ENCODE measurements at places on chromosomes 6 and 20. TPM values are rescaled to one million over a fixed set of nuclear protein-coding genes. Genes with fewer than 3 reads are reported as not detected.

Gene SLC17A1
- total RNA-seq = not detected

Gene FBXO9
- 73.2 TPM for total RNA-seq

Gene BCAS4
- total RNA-seq = 9.3 TPM

Gene OSTM1
- total RNA-seq = 22.5 TPM

Gene GLP1R
- not detected for total RNA-seq

Gene RBM24
- total RNA-seq = not detected

Gene FAM217A
- not detected for total RNA-seq

DNA sequence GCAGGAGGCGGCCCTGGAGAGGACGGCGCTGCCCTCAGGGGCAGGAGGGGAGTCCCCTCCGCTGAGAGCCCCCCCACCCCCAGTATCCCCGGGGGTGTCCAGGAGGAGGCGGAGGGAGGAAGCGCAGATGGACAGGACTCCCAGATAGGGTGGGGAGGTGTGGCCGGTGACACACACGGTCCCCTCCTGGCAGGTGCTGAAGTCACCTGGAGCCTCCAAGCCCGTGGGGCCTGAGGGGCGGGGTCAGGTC lies 1.4 kb downstream of the STMN3 start:
- no peak overlapping the region for H3K27ac ChIP-seq
- H3K4me3 ChIP-seq = peak overlapping the region; percentile 82
- H3K36me3 ChIP-seq = no peaks in the 10 kb centered on the region

DNA sequence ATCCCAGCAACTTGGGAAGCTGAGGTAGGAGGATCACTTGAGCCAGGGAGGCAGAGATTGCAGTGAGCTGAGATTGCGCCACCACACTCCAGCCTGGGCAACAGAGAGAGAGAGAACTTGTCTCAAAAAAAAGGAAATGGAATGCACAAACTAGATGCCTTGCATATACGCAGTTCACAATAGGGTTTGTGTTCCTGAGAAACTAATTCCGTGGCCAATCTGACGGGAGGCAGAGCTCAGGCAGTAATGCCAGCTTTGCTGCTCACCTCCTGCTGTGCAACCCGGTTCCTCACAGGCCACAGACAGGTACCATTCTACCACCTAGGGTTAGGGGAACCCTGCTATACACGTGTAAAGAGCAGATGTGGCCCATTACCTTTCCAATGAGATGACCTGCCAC lies 1.4 kb downstream of the CDK5RAP1 start:
- H3K36me3 ChIP-seq = peaks cover 9% of the 10 kb centered on the region
- H3K27me3 ChIP-seq = no peaks in the 10 kb centered on the region
- no peak overlapping the region for H3K27ac ChIP-seq
- H3K4me3 ChIP-seq = peak overlapping the region; percentile 98
- no peak for DNase-seq

DNA sequence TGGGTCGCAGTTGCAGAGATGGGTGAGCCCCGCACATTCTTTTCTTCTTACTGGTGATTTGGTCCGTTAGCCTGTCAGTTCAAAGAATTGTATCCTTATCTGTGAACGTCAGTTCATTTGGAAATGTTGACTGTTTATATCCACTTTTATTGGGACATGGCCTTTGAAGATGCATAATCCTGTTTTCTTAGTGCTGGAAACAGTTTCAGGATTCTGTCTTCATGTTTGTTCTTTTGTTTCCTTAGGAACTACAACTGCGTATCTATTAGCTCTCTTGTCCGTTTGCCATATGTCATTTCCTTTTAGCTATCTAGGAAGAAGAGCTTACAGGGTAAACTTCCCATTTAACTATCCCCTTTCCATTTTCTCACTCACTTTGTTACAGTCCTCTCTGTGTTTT lies 35.0 kb upstream of the TULP1 start:
- no peak overlapping the region for H3K4me3 ChIP-seq
- H3K4me1 ChIP-seq = no peaks in the 10 kb centered on the region
- peaks cover 3% of the 10 kb centered on the region for H3K36me3 ChIP-seq
- DNase-seq = no peak
- H3K27me3 ChIP-seq = peaks cover 9% of the 10 kb centered on the region
- no peak overlapping the region for H3K27ac ChIP-seq

- H3K4me3 ChIP-seq = no peak overlapping the region
- peaks cover 21% of the 10 kb centered on the region for H3K27me3 ChIP-seq
- no peaks in the 10 kb centered on the region for H3K4me1 ChIP-seq
- DNase-seq = no peak
- no peak overlapping the region for H3K27ac ChIP-seq
Observed at GRCh38 chr6:100099189-100100074, 105.4 kb upstream of the MCHR2 start.

DNA sequence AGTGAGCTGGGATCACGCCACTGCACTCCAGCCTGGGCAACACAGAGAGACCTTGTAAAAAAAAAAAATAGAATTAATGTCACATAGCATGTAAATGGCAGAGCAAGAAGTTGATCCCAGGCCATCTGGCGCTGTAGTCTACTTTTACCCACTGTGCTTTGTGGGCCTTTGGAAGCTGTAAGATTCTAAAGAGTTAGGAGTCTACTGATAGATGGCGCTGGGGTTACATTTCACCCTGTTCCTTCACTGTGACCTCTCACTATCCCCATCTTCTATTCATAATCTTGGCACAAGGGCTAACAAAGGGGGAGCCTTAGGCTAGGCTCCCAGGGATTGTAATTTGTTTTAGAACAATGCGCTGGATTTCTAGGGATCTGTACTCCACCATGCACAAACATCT lies 24.4 kb downstream of the SIRPD start:
- no peak for DNase-seq
- H3K27me3 ChIP-seq = peaks cover 6% of the 10 kb centered on the region
- H3K36me3 ChIP-seq = no peaks in the 10 kb centered on the region
- H3K27ac ChIP-seq = no peak overlapping the region
- H3K4me1 ChIP-seq = peaks cover 7% of the 10 kb centered on the region

DNA sequence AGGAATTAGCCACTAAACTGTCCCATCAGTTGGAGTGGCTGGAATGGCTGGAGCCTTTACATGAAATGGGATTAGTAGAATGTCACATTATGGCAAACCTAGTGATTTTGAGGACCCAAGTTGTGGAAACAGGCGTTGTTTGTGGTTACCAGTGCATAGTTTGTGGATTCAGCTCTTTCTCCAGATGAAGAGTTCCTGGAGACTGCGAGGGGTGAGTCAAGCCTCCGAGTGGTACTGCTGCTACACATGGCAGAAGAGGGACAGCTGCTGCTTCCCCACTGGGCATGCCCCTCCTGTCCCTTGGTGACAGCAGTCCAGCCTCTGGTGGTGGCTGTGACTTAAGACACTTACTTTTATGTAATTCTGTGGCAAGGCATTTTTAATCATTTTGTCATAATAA lies 94.2 kb upstream of the SCP2D1 start:
- H3K27me3 ChIP-seq = no peaks in the 10 kb centered on the region
- H3K36me3 ChIP-seq = no peaks in the 10 kb centered on the region
- no peak overlapping the region for H3K27ac ChIP-seq
- peaks cover 5% of the 10 kb centered on the region for H3K4me1 ChIP-seq

- no peaks in the 10 kb centered on the region for H3K36me3 ChIP-seq
- no peak for DNase-seq
- H3K4me3 ChIP-seq = no peak overlapping the region
- H3K27ac ChIP-seq = no peak overlapping the region
- no peaks in the 10 kb centered on the region for H3K4me1 ChIP-seq
- peaks cover 17% of the 10 kb centered on the region for H3K27me3 ChIP-seq
Observed at GRCh38 chr6:38968702-38969149, 79.9 kb upstream of the GLP1R start.

DNA sequence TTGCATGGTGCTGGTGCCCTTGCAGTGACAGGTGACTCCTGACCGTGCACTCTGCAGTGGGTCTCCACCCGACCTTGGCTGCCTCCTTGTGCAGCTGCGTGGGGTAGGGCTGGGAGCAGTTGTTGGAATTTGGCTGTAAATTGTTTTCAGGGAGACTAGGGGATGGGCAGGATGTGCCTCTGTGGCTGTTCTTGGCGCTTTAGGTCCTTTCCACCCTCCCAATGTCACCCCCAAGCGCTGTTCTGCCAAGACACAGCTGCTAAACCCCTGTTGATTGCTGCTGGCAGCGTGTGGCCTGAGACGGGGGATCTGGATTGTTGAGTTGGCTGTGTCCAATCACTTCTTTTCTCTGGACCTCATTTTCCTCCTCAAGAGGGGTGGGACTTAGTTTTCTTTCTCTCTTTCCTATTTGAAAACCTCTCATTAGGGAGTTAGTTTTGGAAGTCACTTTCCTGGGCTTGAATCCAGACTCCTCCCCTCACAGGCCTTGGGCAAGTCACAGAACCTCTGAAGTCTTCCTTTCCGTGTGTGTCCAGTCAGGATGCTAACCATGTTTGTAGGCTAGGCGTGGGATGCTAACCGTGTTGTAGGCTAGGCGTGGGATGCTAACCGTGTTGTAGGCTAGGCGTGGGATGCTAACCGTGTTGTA lies 8.5 kb downstream of the IGF2R start:
- DNase-seq = no peak
- no peaks in the 10 kb centered on the region for H3K27me3 ChIP-seq
- H3K4me1 ChIP-seq = peaks cover 89% of the 10 kb centered on the region
- peak overlapping the region; percentile 97 for H3K27ac ChIP-seq
- peaks cover 29% of the 10 kb centered on the region for H3K36me3 ChIP-seq

DNA sequence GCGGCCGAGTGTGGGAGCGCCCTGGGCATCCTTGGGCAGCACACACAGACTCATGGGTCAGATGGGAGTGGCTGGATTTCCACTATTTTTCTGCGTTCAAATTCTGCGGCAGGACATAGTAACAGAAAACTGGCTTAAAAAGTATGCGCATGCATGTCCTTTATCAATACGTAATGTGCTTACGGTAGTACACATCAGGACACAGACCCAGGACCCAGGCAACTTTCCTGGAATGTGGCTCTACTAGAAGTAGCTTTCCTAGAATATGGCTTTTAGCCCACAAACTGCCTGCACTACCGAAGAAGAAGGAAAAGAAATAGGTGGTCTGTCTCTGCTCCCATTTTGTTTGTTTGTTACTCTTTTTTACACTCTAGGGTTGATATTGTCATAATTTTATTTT lies 43.4 kb upstream of the SHLD1 start:
- no peak overlapping the region for H3K4me3 ChIP-seq
- H3K27me3 ChIP-seq = peaks cover 4% of the 10 kb centered on the region
- no peak overlapping the region for H3K27ac ChIP-seq
- H3K36me3 ChIP-seq = no peaks in the 10 kb centered on the region

DNA sequence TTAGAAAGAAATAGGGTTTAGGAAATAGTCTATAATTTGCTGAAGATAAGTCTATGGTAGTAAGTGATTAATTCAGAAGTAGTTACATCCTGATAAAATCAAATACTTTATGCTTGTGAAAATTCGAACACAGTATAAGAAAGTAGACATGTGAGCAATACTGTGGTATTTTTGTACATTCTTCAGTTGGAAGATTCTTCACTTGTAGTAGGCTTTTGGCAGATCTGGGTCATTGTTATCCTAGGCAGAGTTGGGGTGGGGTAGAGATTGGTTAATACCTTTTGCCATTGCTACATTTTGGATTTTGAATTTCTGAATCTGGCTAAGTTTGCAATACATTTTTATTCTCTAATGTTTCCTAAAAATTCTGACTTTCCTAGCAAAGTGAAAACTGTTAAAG lies 197.5 kb downstream of the BCKDHB start:
- no peaks in the 10 kb centered on the region for H3K27me3 ChIP-seq
- no peak overlapping the region for H3K4me3 ChIP-seq
- H3K36me3 ChIP-seq = no peaks in the 10 kb centered on the region
- H3K4me1 ChIP-seq = no peaks in the 10 kb centered on the region

DNA sequence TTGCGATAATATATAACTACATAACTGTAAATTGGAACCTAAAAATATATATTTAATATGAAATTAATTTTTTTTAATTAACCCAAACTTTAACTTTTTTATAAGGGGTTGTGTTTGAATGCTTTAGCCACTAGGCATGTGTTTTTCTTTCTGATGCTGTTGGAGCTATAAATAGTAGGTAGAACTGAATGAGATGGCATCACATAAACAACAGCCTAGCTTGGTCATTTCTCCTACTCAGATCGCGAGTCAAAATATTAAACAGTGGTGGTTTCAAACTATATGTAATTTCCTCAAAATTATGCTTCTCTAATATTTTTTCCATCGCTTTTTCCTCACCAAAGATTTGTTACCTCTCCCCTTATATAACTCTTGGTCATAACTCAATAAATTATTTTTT lies 243.2 kb downstream of the ARID1B start:
- peak overlapping the region; percentile 98 for H3K27ac ChIP-seq
- peaks cover 46% of the 10 kb centered on the region for H3K4me1 ChIP-seq
- peaks cover 2% of the 10 kb centered on the region for H3K36me3 ChIP-seq
- no peaks in the 10 kb centered on the region for H3K27me3 ChIP-seq

GRCh38 chr20:33010133-33010504 lies 2.6 kb downstream of the BPIFB2 start:
- H3K36me3 ChIP-seq = no peaks in the 10 kb centered on the region
- no peak overlapping the region for H3K4me3 ChIP-seq
- no peak for DNase-seq
- H3K27ac ChIP-seq = no peak overlapping the region
- H3K4me1 ChIP-seq = no peaks in the 10 kb centered on the region

- no peaks in the 10 kb centered on the region for H3K36me3 ChIP-seq
- no peaks in the 10 kb centered on the region for H3K4me1 ChIP-seq
- no peak for DNase-seq
- no peak overlapping the region for H3K4me3 ChIP-seq
Observed at GRCh38 chr6:9503111-9503761, 911.6 kb downstream of the TFAP2A start.

- H3K27me3 ChIP-seq = no peaks in the 10 kb centered on the region
- no peak for DNase-seq
- H3K4me3 ChIP-seq = no peak overlapping the region
- H3K4me1 ChIP-seq = peaks cover 6% of the 10 kb centered on the region
- H3K27ac ChIP-seq = no peak overlapping the region
Observed at GRCh38 chr6:20939161-20939775, 405.0 kb downstream of the CDKAL1 start.

Data from activated T-helper 1 cell treated with anti-CD3 and anti-CD28 coated beads, Interleukin-12 subunit alpha, Interleukin-12 subunit beta, Interleukin-2, Interleukin-4 antibody, amounts not matched to agents 30 ng/mL and 10 ng/mL and 1 ng/mL, durations not matched to agents 14 hours and 24 hours and 36 hours (primary cell).